ENCODE measurements at places on chromosomes 5 and 9.

- no peak for DNase-seq
These were observed 299.3 kb downstream of the DIRAS2 start for GRCh38 chr9:90343366-90343765.

DNA sequence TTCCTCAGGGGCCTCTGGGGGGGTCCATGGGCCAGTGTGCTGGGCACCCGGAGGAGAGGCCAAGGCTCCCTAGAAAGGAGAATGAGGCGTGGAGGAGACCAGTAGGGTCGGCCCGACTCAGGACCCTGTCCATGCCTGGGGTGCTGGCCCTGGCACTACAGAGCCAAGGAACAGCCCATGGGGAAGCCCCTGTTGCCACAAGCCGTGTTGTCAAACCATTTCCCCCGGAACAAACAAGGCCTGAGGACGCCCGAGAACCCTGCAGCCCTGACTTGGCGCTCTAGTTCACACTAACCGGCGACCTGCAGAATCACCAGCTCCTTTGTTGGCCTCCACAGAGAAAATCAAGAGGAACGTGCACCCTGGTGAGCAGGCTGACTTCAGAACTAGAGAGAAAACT is 41.6 kb upstream of the SLC12A7 start:
- peak; percentile 5 for DNase-seq

GRCh38 chr9:87683751-87684626 is 41.9 kb upstream of the CTSL start:
- no peak for DNase-seq

DNA sequence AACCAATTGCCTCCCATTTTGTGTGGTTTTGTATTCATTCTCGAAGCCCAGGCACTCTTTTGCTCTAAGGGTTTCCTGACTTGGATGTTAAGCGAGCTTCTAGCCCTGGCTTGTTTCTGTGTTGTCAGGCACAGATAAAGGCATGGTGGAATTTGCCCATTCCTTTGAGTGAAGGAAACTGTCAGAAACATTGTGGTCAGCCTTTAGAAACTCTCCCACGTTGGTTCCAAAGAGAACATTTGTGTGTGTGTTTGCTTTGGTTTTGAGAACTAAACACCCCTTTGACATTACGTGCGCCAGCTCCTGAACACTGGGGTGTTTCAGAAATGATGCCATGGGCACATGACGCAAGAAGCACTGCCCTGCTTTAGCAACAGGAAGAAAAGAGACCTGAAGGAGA is 320.9 kb downstream of the NTRK2 start:
- no peak for DNase-seq

DNA sequence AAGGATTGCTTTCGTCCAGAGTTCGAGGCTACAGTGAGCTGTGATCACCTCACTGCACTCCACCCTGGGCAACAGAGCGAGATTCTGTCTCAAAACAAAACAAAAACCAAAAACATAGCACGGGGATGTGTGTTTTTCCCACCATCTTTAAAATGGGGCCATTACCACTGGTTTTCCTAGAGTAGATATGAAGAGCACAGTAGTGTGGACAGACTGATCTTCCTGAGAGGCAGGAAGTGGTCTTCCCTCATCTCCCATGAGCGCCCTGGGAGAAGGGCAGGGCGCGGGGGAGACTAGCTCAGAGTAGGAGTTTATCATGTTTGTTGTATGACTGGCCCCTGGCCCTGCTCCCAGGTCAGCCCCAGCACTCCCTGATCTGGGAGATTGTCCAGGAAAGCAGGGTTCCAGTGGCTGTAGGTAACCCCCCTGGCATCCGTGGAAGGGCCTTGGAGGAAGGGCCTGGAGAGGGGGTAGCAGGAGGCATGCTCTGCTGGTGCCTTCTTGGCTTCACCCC is 2.3 kb downstream of the SUSD3 start:
- peak; percentile 26 for DNase-seq

GRCh38 chr5:172389578-172390112 is 64.7 kb downstream of the SH3PXD2B start:
- DNase-seq: no peak

GRCh38 chr9:136119061-136119882 is 597 bp upstream of the TMEM250 start:
- DNase-seq: no peak

- no peak for DNase-seq
These were observed 126.8 kb upstream of the DPYSL3 start for GRCh38 chr5:147636729-147636984.

- no peak for DNase-seq
These were observed 20.7 kb upstream of the SMU1 start for GRCh38 chr9:33097192-33097591.

- DNase-seq: no peak
These were observed 426.8 kb upstream of the CLINT1 start for GRCh38 chr5:158285698-158286097.

DNA sequence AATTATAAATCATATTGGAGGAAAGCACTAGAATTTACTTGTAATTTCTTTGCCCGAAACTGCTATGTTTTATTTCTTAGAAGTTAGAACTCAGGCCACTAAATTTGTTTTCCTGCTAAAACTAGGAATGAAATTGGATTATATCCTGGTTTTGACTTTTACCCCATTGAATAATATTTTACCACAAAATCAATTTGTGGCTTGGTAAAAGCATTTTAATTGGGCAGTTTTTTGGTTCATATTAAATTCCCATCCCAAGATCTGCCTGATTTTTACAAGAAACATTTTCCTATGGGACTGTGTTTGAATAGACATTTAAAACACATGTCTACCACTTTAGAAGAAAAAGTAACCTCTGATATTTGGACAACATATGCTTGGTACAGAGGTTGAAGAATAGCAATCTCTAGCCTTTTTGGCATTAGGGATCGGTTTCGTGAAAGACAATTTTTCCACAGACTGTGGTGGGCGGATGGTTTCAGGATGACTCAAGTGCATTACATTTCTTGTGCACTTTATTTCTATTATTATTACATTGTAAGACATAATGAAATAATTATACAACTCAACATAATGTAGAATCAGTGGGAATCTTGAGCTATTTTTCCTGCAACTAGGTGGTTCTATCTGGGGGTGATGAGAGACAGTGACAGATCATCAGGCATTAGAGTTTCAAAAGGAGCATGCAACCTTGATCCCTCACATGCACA is 565.6 kb downstream of the PRR16 start:
- DNase-seq: no peak

DNA sequence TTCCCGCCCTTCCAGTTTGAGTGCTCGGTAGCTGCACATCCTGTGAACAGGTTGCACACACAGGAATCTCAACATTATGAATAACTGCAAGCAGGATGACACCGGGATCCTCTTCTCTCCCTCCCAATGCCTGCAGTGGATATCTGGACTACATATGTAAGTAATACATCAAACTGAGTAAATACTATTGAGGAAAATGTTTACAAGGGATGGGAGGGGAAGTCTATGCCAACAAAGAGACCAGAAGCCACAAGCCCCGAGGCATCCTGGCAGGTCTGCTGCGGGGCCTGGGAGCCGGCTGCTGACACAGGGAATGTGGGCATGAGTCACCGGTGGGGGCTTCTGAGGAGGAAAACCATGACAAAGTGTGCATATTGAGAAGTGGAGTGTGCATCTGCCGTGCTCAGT is 8.6 kb upstream of the ANKRD33B start:
- no peak for DNase-seq

DNA sequence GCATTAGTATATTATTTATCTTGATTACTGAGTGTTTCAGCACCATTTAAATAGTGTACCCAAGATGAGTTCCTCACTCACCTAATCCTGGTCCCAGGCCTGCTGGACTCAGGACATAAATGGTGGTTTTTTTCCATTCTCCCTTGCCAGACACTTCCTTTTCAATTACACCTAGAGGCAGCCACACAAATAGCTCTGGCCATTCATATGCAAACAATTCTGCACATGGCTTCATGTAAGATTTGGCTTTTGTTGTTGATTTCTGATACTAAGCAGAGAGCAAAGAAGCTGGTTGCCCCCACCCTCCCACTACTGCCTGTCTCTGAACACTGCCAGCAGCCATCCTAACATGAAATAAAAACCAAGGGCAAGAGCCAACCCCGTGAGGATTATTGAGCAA is 180.4 kb downstream of the SEMA5A start:
- no peak for DNase-seq

- no peak for DNase-seq
These were observed 15.0 kb downstream of the ARHGAP26 start for GRCh38 chr5:142785206-142785605.

GRCh38 chr5:5419291-5420210 is 2.9 kb upstream of the ICE1 start:
- peak; percentile 14 for DNase-seq

DNA sequence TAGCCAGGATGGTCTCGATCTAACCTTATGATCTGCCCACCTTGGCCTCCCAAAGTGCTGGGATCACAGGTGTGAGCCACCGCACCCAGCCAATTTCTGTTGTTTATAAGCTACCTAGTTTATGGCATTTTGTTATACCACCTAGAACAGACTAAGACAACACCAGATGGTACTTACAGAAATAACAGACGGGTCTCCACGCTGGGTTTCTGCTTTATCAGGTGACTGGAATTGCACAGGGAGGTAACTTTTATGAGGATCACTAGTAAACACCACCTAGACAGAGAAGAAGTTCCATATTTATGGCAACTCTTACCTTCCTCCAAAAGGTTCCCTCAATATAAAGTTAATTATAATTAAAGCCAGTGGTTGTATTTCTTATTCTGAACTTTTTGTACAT is 74.0 kb downstream of the CEMIP2 start:
- DNase-seq: no peak

DNA sequence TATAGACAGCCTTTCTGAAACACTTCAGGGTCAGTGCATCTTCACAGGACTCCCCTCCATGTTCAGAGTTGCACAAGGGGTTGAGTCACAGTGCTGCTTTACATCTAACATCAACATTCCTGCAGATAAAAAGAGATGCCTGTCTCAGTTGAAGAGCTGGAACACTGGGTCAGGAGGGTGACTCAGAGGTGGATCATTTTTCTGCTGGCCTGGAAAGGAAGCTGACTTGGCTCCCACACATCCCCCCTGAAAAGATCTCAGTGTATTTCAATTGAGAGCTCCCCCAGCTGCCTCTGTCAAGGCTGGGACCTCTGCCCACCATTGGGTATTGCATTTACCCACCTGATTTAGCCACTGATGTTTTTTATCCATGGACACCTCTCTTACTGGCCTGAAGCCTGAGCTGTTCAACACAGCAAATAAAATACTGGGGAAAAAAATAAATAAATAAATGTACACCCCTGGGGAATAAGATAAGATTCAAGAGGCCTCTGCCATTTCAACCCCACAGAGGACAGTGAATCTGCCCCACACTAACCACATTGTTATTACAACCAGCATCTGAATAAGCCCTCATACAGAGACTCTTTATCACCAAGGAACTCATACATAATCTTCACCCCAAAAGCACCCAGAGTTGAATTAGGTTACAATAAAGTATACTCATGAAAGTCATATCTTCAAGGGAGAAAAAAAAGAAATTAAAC is 716.4 kb downstream of the SEMA5A start:
- no peak for DNase-seq

GRCh38 chr5:171968531-171968930 is 37.9 kb downstream of the FBXW11 start:
- DNase-seq: no peak

DNA sequence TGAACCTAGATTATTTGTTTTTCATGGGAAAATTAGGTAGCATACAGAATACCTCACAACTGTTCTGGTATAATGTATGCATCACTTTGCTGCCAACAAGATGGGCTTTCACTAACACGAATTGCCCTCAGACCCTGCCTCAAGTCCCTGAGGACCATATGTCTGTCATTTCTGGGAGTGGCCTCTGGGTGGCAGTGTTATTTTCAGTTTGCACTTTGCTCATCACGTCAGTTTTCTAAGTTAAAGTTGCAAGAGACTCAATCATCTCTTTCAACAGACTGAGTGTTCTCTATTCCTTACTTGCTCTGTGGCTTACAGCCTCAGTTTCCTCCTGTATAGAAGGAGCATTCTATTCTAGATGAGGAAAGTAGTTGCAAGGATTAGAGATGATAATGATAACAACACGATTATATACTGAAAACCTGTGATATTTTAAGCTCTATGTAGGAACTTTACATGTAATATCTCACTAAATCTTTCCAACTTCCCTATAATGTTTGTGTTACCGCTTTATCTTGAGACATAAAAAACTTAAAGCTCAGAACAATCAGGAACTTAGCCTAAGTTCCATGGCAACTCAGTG is 55.7 kb downstream of the TSSK1B start:
- peak; percentile 60 for DNase-seq

DNA sequence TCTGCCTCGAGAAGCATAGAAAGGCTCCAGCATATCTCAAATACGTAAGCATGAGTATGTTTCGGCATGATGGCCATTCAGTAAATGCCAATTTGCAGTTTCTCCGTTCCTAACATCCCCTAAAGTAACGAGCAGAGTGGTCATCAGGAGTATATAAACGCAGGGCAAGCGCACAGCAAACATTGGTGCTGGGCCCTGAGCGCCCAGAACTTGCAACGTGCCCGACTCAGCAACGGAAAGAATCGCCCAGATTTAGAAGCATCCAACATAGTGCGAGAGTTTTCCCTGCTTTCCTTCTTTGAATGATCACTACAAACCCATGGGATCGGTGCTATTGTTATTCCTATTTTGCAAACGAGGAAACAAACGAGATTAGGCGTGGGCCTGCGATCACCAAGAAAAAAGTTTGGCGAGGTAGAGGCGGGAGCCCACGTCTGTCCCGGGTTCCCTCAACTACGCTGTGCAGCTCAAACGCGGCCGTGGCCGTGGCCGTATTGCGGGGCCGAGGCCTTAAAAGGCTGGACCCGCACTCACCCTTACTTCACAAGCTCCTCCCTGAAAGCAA is 505 bp downstream of the RPS14 start:
- no peak for DNase-seq

- no peak for DNase-seq
These were observed 70.3 kb downstream of the SPEF2 start for GRCh38 chr5:35687961-35688360.

GRCh38 chr9:96215841-96216240 is 86.1 kb downstream of the HSD17B3 start:
- DNase-seq: no peak

DNA sequence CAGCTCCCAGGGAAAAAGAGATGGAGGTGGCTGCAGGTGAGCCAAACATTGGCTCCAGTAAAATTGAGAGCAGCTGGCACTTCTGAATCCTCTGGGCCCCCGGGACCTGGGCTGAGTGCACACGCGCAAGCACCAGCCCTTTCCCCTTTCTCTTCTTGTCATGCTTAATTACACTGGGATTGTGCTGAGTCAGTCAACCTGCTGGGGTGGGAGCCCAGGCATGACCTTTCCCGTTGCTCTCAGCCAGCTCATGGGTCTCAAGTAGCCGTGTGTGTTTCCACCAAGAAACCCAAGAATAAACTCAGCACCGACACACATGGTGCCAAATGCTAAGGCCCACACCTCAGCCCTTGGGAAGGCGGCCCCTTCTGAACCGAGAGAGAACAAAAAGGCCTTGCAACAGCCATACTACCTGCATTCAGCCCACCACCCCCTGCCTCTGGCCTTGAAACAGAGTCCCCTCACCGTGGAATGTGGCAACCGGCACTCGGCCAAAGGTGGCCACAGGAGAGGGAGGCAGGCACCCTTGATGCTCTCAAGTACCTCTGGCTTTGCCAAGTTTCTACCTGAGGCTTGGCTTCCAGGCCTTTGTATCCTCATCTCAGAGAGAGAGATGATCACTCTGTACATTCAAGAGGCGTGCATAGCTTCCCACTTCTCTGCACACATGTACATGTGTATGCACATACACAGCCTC is 28.1 kb downstream of the SLIT3 start:
- no peak for DNase-seq

GRCh38 chr5:65769539-65769938 is 47.5 kb downstream of the NLN start:
- DNase-seq: no peak
